ENCODE measurements at places on chromosomes 12 and 14.

GRCh38 chr12:4446335-4446734, 720 bp upstream of the FGF6 start:
- DNase-seq, result peak; percentile 28

DNA sequence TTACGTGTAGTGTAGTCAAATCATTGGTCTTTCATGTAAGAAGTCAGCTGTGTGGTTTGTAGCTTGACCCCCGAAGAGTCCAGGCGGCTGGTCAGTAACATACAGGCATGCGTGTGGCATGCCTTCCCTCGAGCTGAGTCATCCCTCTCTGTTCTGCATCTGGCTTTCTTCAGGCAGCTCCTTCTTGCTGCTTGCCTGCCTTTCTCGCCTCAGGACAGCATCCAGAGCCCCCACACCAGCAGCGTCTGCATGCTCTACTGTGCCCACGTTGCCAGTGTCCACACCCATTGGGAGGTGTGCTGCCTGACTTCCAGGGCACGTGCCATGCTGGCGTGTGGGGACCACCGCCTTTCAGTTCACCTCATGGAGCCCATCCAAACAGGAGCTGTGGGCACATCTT, 96.8 kb downstream of the EP400 start:
- DNase-seq, result peak; percentile 98

DNA sequence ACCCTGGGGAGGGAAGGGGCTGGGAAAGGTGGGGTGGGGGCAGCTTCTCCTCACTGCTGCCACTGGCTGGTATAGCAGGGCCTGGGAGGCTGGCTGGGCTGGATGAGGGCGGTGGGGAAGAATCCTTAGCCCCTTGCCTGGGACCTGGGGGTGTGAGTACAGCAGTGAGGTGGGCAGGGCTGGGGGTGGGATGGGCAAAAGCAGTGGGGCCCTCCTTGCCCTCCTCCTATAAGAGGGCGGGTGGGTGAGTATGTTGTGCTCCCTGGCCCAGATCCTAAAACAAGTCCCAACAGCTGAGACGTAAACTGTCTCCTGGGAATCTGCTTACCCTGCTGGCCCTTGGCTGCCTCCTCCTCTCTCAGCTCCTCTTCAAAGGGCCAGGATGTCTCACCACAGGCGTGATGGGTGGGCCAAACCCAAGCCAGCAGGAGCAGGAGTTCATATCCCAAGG, 2.2 kb downstream of the NCKAP5L start:
- peak; percentile 60 for DNase-seq

DNA sequence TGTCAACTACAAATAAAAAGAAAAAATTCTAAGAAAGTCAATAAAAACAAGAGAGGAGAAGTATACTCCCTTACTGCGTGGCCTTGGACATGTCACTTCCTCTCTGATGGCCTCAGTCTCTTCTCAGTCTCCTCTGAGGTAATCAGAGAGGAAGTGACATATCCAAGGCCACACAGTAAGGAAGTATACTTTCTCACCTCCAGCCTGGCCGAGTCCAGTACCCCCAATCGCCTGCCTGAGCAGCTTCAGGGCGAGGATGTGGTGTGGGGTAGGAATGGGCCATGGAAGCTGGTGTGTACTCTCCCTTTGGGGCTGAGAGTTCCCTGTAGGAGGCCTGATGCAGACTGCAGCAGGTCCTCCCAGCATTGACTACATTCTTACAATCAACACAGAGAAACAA, 15.8 kb downstream of the VDR start:
- DNase-seq, result no peak

DNA sequence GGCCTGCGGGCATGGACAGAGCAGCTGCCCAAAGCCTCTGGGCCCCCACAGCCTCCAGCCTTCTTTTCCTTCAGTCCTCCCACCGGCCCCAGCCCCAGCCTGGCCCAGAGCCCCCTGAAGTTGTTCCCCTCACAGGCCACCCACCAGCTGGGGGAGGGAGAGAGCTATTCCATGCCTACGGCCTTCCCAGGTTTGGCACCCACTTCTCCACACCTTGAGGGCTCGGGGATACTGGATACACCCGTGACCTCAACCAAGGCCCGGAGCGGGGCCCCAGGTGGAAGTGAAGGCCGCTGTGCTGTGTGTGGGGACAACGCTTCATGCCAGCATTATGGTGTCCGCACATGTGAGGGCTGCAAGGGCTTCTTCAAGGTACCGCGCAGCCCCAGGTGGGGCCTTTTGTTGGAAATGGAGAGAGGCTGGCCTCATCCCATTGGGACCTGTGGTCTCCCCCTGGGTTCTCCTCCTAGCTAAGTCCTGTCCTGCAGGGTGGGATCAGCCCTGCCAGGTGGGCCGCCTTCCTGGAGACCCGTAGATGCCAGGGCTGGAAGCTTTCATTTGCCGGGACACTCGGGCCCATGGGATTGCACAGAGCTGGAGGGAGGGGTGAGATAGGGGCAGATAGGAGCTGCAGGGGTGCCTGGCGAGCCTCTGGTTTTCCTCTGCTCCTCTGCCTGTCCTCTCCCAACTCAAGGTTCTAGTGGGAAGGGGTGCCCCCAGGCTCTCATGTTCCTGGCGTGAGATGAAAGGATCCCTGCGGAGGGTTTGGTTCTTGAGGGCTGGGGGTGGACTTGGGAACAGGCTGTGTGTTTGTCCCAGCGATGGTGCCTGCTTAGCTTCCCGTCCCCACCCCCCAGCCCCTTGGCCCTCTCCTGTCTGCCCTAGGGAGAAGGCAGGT, 3.8 kb downstream of the NR4A1 start:
- DNase-seq, result no peak

GRCh38 chr14:68239988-68240771, 420.6 kb downstream of the RAD51B start:
- peak; percentile 86 for DNase-seq

DNA sequence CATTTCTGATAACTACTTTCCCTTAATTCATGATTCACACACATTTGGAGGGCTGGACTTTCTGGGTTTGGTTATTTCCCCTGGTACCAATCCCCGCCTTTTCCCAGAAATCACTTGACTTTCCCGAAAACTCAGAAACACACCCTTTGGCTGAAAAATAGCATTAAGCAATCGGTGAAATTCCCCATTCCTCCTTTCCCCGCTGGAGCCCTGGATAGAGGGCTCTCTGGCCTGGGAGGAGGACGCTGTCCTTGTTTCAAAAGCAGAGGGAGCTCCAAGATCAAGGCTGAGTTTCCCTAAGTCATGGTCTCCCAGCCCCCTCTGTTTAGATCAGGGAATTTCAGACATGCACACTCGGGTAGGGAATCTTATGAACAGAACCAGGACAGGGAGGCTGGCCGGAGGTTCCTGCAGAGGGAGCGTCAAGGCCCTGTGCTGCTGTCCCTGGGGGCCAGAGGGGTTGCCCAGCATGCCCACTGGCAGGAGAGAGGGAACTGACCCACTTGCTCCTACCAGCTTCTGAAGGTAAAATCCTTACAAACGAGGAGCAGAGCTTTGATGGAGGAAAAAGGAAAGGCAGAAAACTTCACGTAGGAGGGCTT, at the start of gene C1S:
Gene C1S, plus strand, starts transcription at position 366 of the 602 bp plus-strand sequence. CDS start 1,195 bp downstream, outside the sequence.
- DNase-seq, result peak; percentile 93

- DNase-seq, result peak; percentile 98
These were observed 185.3 kb upstream of the BCL2L14 start for GRCh38 chr12:11885261-11886038.

All from islet precursor cell (in vitro differentiated cells).